ENCODE measurements at places on chromosomes 16 and 17.

GRCh38 chr16:86843812-86844211 is 265.5 kb downstream of the FOXL1 start:
- H3K4me1 ChIP-seq = no peaks in the 10 kb centered on the region
- H3K4me3 ChIP-seq = no peak overlapping the region
- no peak for DNase-seq
- no peak overlapping the region for H3K27ac ChIP-seq
- no peaks in the 10 kb centered on the region for H3K36me3 ChIP-seq
- no peaks in the 10 kb centered on the region for H3K27me3 ChIP-seq

DNA sequence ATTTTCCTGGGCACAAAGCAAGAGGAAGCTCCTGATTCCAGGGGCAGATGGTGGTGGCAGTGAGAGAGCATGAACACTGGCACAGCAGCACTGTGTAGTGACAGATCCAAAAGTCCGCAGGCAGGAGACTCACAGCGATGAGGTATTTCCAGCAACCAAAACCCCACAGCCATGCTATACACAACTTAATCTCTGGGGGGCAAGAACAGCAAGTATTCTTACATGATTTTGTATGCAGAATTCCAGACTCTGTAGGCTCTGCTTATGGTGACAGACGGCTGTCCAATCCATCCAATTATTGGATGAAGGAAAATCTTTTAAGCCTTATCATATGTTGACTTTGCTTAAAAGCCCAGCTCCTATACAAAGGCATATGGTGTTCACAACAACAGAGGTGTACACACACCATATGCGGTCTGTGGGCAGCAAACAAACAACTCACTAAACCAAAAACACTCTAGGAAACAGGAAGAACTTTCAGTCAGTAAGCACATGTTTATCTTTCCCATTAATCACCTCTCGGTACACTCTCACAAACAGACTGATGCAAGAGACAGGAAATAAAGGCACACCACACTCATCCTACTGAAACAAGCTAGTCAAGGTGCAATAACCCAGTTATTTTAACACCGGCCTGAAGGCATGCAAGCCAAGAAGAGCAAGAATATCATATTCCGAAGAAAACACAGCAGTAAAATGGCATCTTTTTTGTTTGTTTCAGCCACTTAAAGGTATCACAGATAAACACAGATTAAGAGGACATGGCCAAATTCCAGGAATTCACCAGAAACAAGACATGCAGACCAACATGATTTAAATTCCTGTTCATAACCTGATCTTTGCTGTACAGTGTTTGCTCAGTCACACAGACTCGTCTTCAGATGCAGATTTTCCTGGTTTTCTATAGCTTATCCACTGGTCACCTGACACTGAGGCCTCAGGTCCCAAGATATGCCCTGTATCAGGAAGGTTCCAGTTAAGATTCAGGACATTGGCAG is 47.8 kb downstream of the ERN1 start:
- H3K27me3 ChIP-seq = no peaks in the 10 kb centered on the region
- peak overlapping the region; percentile 27 for H3K4me3 ChIP-seq
- H3K36me3 ChIP-seq = no peaks in the 10 kb centered on the region
- H3K27ac ChIP-seq = no peak overlapping the region

DNA sequence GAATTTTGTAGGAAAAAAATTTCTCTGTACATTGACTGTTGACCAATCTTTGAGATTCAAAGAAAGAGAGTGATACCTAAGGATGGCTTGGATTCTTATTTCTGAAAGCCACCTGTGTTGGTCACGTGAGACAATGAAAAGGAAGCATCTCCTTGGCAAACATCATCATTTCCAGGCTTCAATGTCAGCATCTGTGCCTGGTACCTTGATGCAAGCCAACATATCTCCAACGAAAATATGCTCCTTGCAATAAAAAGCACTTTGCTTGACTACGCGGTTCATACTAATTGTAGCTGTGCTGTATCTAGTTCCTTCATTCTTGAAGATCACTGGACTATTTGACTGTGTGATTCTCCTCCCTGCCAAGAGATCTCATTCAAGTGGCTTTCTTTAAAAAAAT is 503.4 kb upstream of the PSMD7 start:
- no peaks in the 10 kb centered on the region for H3K36me3 ChIP-seq
- H3K4me1 ChIP-seq = no peaks in the 10 kb centered on the region
- no peaks in the 10 kb centered on the region for H3K27me3 ChIP-seq
- no peak overlapping the region for H3K27ac ChIP-seq
- no peak overlapping the region for H3K4me3 ChIP-seq
- DNase-seq = no peak

GRCh38 chr16:85303354-85303883 is 191.1 kb upstream of the CIBAR2 start:
- DNase-seq = peak; percentile 62
- H3K27me3 ChIP-seq = no peaks in the 10 kb centered on the region
- H3K27ac ChIP-seq = no peak overlapping the region
- no peaks in the 10 kb centered on the region for H3K36me3 ChIP-seq

DNA sequence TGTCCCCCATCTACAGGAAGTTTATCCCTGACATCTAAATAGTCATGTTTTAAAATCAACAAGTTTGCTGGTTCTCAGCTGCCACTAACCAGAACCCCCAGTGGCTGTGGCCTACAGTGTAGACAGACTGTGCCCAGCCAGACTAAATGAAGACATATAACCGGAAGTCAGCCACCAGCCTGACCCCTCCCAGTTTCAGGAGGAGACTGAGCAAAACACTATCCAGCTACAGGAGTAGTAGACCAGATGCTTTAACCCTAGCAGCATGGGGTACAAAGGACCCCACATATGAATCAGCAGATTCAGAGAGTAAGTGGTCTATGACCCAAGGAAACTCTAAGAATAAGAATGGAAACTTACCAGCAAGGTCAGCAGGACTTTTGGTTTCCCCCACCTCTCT is 83.4 kb downstream of the HIC1 start:
- no peak overlapping the region for H3K27ac ChIP-seq
- no peaks in the 10 kb centered on the region for H3K36me3 ChIP-seq
- peak overlapping the region; percentile 14 for H3K4me3 ChIP-seq
- DNase-seq = no peak

DNA sequence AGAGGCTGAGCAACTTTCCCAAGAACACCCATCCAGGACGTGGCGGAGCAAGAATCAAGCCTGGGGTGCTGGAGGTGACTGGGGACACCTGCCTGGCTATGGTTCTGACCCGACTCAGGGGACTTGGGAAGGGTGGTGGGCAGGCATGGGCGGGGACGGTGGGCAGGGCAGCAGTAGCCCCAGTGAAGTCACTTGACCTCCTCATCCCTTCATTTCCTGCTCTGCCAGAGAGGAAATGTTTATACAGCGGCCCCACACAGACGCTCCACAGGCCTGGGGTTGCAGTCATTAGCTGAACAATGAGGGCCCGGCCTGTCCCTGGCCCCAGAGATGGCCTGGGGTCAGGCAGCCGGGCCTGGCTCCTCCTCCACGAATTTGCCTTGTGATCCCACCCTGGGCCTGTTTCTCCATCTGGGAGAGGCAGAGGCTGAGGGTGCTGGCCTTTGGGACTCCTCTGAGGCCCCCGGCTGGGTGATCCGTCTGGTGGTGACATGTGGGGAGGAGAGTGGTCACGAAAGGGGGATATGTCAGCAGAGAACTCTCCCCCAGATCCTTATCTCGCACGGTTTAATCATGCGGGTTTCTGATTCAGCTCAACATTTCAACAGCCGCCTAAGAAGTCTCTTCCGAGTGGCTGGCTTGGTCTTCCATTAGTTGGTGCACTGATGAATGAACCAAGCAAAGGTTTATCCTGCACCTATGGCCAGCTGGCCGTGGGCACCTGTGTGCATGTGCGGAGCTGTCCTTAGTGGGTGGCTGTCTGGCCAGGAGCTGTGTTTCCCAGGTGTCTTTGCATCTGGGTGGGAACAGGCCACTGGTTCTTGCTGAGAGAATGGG is 175.9 kb downstream of the IRF8 start:
- no peaks in the 10 kb centered on the region for H3K4me1 ChIP-seq
- H3K27me3 ChIP-seq = peaks cover 7% of the 10 kb centered on the region
- no peak overlapping the region for H3K4me3 ChIP-seq
- no peaks in the 10 kb centered on the region for H3K36me3 ChIP-seq

DNA sequence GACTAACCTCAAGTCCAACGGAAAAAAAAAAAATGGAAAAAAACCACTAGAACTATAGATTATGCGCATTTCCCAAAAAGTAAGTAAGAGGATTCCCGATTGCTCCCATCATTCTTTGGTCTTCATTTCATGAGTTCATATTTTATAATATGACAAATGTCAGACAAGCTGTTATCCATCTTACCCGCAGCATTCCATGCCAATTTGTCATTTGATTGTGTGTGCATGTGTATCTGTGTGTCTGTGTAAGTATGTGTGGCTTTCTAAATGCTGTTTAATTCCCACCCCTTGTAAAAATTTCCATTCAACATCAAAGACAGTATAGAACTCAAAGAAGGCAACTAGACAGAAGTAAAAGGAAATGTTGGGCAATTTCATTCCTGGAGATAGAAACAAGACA is 434.1 kb downstream of the CDH11 start:
- no peaks in the 10 kb centered on the region for H3K36me3 ChIP-seq
- H3K4me1 ChIP-seq = no peaks in the 10 kb centered on the region
- DNase-seq = no peak
- H3K27me3 ChIP-seq = no peaks in the 10 kb centered on the region
- H3K27ac ChIP-seq = no peak overlapping the region

- H3K36me3 ChIP-seq = peaks cover 9% of the 10 kb centered on the region
- no peak for DNase-seq
- H3K4me3 ChIP-seq = no peak overlapping the region
- H3K27ac ChIP-seq = no peak overlapping the region
- H3K4me1 ChIP-seq = peaks cover 8% of the 10 kb centered on the region
These were observed 14.7 kb downstream of the GSPT1 start for GRCh38 chr16:11901091-11901490.

DNA sequence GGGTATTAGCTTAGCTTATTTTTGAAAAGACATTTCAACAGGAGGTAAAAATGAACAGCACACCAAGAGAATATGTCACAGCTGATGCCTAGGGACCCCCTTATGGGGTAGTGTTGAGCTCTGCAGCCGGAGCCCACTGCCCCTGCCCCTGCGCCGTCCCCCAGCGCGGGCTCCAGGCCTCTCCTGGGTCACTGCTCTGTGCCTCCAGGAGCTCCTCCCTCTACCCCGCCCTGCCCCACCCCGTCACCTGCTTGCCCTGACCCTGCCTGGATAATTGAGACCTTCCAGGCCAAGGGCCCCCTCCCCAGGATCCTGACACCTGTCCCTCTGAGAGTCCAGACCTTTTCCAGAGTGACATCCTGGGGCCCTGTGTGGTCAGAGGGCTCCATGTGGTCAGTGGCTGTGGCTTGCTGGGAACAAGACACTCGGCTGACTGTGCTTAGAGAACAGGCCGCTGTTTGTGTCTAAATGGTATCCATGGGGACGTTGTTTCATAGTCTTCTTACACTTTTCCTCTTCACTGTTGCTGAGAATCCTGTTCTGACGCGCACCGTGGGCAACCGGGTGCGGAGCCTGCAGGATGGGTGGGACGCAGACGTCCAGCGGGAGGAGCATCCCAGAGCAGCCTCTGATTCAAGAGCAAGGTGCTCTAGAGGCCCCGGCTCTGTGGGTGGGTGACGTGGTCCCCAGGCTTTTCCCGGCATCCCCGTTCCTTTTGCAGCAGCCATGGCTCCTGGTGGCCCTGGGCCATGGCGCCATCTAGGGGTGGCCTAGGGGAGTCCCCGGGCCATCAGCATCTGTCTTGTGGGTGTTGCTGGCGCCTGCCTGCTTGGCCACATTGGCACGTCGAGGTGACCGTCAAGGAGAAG is 20.0 kb upstream of the WFIKKN1 start:
- peak; percentile 59 for DNase-seq
- peaks cover 7% of the 10 kb centered on the region for H3K36me3 ChIP-seq
- no peaks in the 10 kb centered on the region for H3K27me3 ChIP-seq
- H3K27ac ChIP-seq = no peak overlapping the region

DNA sequence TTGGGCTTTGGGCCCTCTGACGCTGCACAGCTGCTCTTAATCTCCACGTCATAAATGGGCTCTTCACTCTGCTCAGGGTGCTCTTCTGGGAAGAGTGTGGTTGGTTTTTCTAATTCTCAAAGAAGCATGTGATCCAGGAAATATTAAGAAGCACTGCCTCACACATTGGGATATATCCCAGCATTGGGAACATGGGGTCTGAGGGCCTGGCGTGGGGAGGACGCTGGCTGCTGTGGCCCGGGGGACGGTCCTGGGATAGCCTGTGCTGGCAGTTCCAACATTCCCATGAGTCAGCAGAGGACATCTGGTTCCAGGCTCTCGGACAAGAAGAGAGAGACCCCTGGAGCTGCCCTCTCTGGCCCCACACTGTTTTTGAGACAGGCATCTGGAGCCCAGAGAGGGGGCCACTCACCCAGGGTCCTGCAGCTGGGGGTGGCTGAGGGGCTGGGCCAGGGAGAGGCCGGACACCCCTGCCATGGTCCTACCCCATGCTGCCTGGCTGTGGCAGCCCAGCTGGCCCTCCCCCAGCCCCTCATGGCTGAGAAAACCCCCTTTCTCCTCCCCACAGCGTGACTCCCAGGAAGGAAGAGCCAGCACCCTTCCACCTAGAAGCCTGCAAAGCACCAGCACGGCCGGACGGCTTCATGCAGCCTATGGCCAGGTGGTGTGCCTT is 58.8 kb downstream of the NT5M start:
- H3K4me1 ChIP-seq = no peaks in the 10 kb centered on the region
- no peaks in the 10 kb centered on the region for H3K36me3 ChIP-seq
- DNase-seq = no peak
- no peak overlapping the region for H3K27ac ChIP-seq
- H3K27me3 ChIP-seq = no peaks in the 10 kb centered on the region
